ENCODE measurements at places on chromosomes 12 and 14.

DNA sequence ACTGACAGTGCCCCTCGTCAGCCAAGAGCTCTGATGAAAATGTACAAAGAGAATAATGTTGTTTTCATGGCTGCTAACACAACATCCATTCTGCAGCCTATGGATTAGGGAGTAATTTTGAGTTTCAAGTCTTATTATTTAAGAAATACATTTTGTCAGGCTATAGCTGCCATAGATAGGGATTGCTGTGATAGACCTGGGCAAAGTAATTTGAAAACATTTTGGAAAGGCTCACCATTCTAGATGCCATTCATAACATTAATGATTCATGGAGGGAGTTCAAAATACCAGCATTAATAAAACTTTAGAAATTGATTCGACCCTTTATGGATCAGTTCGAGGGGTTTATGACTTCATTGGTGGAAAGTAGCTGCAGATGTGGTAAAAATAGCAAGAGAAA lies 149.8 kb downstream of the GPHN start:
- no peak for DNase-seq

- DNase-seq: no peak
Observed at GRCh38 chr14:94867946-94868771, 98.2 kb upstream of the GSC start.

GRCh38 chr12:121454921-121455320 lies 55.0 kb downstream of the RNF34 start:
- DNase-seq: no peak

DNA sequence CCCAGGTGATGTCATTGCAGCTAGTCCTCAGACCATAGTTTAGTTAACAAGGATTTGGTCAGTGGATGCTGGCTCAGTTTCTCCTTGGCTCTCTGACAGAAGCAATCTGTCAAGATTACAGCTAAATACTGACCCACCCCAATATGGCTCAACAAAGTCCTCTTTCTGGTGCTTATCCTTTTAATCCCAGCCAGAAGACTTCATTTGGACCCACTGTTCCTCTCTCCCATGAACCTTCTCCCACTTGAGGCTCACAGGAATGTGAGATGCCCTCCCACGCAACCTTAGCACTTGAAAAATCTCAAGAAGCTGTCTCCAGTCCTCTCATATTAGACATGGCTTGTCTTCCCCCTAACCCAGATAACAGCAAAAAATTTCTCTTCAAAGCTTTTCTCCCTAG lies 47.7 kb downstream of the C12orf50 start:
- DNase-seq: no peak

- no peak for DNase-seq
Observed at GRCh38 chr14:62934439-62934838, 110.8 kb downstream of the KCNH5 start.

DNA sequence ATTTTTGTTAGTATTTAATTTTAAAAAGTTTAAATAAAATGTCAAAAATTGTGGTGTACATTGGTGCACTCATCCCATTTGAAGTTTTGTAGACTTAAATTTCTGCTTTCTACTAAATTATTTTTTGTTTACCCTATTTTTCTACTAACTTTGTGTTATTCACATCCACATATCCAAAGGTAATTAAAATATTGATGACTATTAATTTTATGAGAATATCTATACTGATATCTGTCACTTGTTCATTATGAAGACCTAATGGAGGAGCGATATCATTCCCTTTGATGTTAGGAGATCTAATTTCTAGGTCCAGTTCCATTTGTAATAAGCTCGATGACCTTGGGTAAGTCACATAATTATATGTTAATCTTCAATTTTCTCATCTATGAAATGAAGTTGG lies 325.7 kb upstream of the STXBP6 start:
- DNase-seq: no peak

DNA sequence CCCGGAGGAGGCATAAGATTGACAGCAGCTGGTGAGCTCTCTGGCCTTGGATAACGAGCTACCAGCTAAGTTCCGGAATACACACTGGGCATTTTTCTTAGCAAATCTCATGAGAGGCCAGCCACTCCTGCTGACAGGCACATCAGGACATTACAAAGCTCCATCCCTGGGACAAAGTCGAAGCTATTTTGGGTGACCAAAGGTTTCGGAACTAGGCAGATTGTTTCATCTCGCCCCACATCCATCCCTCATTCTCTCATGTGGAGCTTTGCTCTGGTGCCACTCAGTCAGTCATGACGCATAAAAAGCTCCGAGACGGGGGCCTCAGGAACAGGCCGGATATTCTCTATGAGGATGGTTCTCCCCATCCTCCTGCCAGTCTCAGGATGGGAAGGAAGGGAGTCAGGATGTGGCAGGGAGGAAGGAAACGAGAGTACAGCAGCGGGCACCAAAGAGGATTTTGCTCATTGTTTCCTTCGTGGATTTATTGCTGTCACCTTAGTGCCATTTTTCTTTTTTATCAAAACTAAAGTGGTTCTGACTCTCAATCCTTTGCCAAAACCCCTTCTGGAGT lies 253.1 kb upstream of the FKBP4 start:
- DNase-seq: no peak

- DNase-seq: no peak
Observed at GRCh38 chr14:95549656-95550585, 15.1 kb downstream of the GLRX5 start.

DNA sequence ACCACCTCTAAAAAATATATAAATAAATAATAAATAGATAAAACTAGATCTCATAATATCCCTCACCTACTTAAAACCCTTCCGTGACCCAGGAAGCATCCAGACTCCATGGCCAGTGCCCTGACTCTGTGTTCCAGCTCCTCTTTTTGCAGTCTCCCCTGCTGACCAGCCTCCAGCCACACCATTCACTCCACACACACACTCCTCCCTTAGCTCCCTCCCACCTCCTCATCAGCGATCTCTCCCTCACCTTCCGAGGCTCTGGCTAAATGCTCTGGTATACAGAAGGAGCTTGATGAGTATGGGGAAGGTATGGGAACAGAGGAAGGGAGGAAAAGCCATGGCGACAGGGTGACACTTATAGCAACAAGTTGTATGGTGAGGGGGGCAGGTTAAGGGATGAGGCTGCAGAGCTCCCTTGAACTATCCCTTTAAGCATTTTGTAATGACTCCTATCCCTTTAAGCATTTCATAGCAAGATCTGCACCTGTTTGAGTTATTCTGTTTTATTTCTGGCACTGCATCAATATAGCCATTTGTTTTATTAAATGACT lies 26.1 kb upstream of the EIF4B start:
- no peak for DNase-seq

GRCh38 chr12:30985814-30986452 lies 59.4 kb downstream of the TSPAN11 start:
- peak; percentile 85 for DNase-seq

DNA sequence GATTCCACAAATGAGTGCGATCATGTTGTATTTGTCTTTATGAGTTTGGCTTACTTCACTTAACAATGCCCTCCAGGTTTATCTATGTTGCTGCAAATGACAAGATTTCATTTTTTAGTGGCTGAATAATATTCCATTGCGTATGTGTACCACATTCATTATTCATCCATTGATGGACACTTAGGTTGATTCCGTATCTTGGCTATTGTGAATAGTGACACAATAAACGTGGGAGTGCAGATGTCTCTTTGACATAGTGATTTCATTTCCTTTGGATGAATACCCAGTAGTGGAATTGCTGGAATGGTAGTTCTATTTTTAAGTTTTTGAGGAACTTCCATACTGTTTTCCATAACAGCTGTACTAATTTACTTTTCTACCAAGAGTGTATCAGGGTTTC lies 23.5 kb downstream of the AKAP6 start:
- no peak for DNase-seq

DNA sequence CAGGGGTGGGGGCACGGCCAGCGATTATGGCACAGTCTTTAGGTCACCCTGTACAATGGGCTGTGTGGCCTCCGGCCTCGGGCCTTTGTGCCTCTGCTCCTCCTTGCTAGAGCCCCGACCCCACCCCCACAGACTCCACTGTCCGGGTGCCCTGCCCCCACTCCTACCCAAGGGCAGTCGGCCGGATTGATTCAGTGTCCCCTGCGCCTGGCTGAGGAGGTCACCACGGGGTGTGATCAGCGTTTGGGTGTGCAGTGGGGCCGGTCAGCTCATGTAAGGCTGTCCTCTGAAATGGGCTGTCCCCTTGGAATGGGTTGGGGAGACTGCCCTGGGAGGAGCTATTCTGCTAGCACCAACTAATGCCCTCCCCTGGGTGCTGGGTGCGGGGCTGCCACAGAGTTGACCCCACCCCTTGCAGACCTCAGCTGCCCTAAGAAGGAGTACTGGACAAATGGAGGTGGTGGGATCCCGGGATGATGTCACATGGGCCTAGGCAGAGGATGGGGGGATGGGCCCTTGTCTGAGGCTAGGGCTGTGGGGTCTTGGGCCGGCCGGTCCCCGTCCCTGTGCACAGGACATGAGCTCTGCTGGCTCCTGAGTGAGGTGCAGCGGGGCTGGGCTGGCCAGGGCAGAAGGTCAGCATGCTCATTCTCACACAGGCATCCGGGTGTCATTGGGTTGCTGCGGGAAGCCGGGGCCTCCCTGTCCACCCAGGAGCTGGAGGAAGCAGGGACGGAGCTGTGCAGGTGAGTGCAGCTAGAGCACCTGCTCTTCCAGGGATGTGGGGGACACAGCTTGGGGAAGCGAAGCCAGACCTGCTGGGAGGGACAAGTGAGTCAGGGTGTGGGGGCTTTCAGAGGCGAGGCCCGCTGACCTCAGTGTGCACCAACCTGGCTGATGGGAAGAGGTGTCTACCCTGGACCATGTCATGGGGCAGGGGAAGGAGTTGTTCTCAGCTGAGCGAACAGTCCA lies 23.4 kb downstream of the ASPG start:
- peak; percentile 29 for DNase-seq

GRCh38 chr14:67833403-67833802 lies 13.8 kb downstream of the RAD51B start:
- no peak for DNase-seq

DNA sequence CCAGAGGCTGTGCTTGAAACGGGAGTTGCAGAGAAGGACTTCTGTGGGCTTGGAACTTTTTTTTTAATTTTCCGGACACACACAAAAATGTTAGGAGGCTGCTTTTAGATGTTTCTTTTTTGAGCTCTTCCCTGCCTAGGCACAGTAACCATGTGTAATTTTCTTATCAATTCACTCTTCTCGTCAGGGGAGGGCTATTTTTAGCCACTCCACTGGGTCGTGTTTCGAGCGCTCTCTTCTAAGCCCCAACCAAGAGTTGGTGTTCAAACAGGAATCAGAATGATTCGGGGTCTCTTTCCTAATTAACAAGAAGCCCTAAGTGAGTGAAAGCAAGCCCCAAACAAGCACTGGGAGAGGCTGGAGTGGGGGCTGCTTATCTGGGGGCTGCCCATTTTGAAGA lies 162.6 kb downstream of the CHST11 start:
- DNase-seq: no peak

GRCh38 chr12:45674181-45674977 lies 55.1 kb upstream of the ARID2 start:
- DNase-seq: no peak

DNA sequence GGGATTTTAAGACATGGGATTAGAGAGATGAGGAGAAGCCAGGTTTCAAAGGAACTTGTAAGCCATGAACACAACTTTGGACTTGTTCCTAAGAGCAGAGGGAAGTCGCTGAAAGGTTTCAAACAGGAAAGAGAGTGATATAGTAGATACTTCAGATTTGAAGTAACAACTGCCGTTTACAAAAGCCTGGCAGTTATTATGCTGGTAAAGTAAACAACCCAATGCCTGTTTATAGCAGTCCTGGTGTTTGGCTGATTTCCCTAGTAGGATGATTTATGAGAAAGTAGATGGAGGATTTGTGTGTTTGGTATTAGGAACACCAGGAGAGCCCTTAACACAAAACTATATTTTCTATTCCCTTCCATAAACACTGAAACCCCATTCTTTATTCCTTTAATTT lies 285.7 kb downstream of the RMST start:
- no peak for DNase-seq

DNA sequence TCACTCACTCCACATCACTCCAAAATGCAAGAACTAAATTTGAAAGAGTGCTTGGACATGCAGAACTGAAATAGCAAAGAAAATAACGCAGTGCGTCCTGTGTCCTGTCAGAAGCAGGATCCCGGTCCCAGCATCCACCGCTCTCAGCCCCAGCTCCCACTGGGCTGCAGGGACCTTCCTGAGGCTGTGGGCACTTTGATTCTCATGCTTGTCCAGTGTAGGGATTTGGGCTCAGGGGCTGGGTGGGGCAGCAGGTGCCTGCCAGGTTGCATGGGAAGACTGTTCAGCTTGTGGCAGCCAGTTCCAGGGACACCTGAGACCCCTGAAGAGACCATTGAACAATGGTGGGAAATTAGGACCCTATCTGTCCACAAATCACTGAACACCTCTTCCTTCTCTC lies 140.0 kb upstream of the FKBP4 start:
- DNase-seq: no peak

DNA sequence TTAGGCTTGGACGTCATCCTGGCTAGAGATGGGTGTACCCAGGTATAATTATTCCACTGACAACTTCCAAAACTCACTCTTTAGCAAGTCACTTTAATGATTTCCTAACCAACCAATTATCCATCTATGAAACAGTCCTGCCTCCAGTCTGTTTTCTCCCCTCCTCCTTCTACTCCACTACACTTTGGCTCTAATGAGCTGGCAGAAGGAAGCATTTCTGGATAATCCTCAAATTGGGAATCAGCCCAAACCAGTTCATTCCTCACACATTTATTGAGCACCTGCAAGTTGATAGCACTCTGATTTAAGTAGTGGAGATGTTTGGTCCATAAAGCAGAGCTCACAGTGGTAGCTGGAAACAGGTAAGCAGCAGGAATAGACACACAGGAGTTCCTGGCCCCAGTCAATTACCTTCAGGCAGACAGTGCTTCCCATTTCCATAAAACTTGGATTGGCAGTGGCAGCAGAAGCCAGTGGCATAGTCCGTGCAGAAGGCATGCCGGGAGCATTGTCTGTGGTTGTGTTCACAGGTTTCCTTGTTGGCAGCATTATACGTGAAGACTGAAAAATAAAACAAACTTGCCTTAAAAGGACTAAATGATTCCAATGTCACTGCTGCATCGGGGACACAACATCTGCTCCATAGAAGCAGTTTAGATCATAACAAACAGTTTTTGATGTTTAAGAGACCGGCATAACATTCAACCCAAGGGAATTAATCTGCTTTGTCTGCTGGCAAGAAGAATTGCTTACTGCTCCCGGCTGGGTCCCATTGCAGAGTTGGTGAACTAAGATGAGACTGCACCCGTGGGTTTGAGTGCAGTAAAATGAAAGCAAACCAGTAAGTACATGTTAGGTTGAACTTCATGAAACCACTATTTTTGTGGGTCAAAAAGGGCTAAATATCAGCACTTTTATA lies 26.2 kb downstream of the NID2 start:
- DNase-seq: no peak

DNA sequence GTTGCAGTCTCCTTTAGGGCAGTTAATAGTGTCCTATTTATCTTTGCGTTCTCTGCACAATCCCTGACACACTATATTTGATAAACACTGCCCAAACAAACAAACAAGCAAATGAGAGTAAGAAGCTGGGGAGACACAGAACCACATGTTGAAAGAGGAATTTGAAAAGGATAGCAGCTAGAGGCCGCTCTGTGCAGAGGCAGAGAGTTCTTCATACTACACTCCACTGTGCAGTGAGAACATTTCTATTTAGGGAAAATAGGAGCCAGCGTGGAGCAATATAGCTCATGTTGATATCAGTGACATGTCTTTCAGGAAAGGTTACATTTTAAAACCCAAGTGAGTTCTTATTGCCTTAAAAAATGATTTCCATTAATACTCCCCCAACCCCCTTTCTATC lies 140.3 kb upstream of the SEL1L start:
- no peak for DNase-seq

All from H9 (cell line).